ENCODE measurements at places on chromosomes 2 and 18.

DNA sequence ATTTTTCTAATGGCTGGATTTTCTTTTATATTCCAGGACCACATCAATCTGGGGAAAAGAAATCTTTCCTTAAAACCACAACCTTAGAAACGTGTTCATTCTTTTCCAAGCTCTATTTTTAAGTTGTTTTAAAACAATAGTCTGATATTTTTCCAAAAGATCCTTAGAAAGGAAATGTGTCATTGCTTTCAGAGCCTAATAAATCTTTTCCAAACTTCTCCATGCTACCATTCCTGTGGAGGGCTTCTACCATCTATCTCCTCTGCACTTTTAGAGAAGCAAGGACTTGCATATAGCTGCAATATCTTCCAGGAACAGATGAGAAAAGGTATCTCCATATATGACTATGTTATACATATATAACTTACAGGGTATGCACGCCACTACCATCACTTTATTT lies 21.2 kb downstream of the WDFY1 start:
- DNase-seq: no peak

- no peak for DNase-seq
These were observed 278.2 kb upstream of the EPAS1 start for GRCh38 chr2:46018773-46019591.

GRCh38 chr2:149049142-149049541 lies 10.6 kb downstream of the LYPD6B start:
- no peak for DNase-seq

DNA sequence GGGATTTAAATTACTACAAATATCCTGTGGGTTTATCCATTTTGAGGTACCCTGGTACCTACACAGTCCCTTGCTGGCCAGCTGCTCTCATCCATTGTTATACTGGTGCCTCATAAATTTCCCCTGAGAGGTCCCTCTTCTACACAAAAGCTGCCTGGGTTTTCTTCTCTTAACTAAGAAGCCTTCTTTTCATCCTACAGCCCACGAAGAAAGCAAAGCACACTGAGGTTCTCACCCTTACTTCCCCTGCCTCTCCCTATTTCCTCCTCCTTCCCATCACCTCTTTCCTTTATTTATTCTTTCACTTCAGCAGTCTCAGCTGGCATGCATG lies 154.9 kb downstream of the CSRNP3 start:
- no peak for DNase-seq

- no peak for DNase-seq
These were observed 436.4 kb downstream of the FBXO15 start for GRCh38 chr18:73711256-73711655.

- no peak for DNase-seq
These were observed 152.9 kb upstream of the PGAP1 start for GRCh38 chr2:197079414-197079813.

DNA sequence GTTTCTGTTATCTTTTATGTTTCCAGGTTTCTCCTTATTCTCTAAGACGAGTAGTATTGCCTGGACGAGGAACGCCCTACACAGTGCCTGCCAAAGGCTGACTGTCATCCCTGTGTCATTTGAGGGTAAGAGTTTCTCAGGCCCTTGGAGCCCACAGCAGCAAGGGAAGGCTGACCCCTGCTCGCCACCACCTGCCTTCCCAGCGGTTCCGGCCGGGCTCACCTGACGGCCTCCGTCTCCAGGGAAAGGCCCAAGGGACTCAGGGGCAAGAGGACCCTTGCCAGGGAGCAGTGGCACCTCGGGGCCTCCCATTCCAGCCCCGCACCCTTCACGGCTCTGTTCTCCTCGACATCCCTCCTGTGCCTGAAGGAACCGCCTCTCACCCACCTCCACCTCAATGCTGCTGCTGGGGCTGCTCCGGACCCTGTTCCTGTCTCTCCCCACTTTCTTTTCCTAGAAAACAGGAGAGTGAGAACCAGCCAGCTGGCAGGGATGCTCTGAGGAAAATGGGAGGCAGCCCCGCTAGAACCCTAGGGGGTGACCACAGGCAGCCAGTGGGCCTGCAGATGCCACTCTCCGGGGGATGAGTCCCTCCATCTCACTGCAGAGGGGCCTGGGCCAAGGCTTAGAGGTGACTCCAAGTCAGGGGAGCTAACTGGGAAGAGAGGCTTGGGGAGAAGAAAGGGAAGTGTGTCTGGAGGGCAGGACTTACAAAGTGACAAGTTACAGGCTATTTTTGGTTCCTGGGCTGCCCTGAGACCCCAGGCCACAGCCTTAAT lies 1.9 kb downstream of the LIMS2 start:
- DNase-seq: no peak

All from muscle of leg (tissue), 16 donors.